ENCODE measurements at places on chromosomes 1 and 21. TPM values are rescaled to one million over a fixed set of nuclear protein-coding genes. Genes with fewer than 3 reads are reported as not detected.

The ASTN1 gene
- not detected for total RNA-seq

The CADM3 gene
- not detected for total RNA-seq

The PTAFR gene
- total RNA-seq: 0.20 TPM

The S100A8 gene
- total RNA-seq: not detected

The COL24A1 gene
- total RNA-seq: not detected

The PGLYRP4 gene
- not detected for total RNA-seq

The NCAM2 gene
- total RNA-seq: not detected

The TMEM79 gene
- total RNA-seq: 11.6 TPM

The HSD3B2 gene
- total RNA-seq: not detected

The PRDM16 gene
- total RNA-seq: 2.3 TPM

The C1orf185 gene
- total RNA-seq: not detected

The CD5L gene
- not detected for total RNA-seq

The BSND gene
- not detected for total RNA-seq

The OR4F29 gene
- not detected for total RNA-seq

The AQP10 gene
- total RNA-seq: not detected

The S1PR1 gene
- total RNA-seq: 177 TPM

The GNAT2 gene
- total RNA-seq: not detected

The FAM229A gene
- total RNA-seq: 8.2 TPM

The PLPP3 gene
- total RNA-seq: not detected

The ACTN2 gene
- not detected for total RNA-seq

The BTBD19 gene
- 6.0 TPM for total RNA-seq

The TRPM2 gene
- total RNA-seq: 15.2 TPM

The PPIH gene
- 116 TPM for total RNA-seq
